ENCODE measurements at places on chromosomes 6 and 20.

- DNase-seq: no peak
Measured at GRCh38 chr20:58710481-58711265, 18.1 kb downstream of the NPEPL1 start.

GRCh38 chr6:106069478-106069877 is 16.7 kb upstream of the PRDM1 start:
- no peak for DNase-seq

DNA sequence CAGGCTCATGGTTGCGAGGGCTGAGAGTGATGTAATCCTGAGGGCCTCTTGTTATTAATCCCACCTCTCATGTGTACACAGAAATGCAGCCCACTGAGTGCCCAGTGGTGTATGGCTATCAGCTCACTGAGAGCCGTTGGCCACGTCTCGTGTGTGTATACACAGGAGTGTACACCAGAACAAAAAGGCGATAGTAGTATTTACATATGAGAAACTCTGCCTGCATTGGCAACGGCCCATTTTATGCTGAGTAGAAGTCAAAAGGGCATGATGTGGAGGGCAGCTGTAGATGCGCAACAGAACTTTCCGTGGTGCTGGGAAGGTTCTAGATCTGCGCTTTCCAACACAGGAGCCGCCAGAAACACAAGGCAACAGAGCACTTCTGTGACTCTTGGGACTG is 28.9 kb upstream of the CDH4 start:
- DNase-seq: no peak

DNA sequence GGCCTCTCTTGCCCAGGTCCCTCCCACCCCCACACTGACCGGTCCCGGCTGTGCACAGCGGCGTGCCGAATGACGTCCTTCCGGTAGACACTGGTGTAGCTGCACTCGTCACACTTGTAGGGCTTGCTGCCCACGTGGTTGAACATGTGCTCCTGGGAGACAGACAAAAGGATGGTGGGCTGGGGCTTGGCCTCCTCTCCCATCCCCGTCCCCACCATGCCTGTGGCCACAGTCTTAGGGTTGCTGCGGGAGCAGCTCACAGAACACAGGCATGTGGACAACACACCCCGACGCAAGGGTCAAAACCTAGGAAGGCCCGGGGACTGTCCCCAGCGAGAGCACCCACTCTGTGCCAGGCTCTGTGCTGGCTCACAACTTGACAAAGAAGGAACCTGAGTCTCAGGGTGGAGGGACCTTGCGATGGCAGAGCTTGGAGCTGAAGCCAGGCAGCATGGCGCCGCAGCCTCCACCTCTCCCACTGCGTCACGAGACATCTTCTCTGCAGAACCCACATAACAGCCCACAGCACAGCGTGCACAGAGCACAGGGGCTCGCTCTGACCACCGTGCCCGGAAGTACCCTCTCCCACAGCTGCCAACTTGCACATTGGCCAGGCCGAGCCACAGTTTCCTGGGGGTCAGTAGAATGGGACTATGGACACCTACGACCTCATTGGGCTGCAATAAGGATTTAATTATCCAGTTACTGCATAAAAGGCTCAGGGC is 9.8 kb downstream of the ZNF335 start:
- DNase-seq: no peak

- DNase-seq: no peak
Measured at GRCh38 chr6:46367354-46368168, 123.7 kb downstream of the RCAN2 start.

- no peak for DNase-seq
Measured at GRCh38 chr6:15452182-15452941, 206.5 kb downstream of the JARID2 start.

GRCh38 chr20:17635332-17636244 is 46.5 kb downstream of the RRBP1 start:
- DNase-seq: no peak

DNA sequence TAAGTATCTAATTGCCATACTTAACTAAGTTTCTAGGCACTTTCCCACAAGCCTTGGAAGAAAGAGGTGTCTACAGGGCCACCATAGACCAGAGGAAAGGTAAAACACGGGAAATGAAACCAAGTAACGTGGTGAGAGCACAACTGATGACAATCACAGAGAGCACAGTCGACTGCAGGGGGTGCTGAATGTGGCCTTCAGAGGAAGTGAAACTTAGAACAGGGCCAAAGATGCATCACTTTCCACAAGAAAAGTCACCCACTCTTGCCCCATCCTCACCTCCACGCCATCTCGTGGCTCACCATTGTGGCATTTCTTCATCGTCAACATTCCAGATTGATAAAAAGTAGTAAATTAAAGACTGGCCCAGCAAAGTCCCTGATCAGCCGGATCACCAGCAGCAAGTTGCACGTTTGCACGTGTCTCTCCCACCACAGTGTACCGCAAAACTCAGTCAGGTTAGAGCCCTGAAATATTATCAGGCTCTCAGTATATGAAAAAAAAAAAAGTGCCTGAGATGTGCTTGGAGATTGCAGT is 31.4 kb downstream of the HIVEP2 start:
- DNase-seq: peak; percentile 67

GRCh38 chr6:22411376-22412105 is 114.7 kb upstream of the PRL start:
- no peak for DNase-seq

GRCh38 chr6:41163419-41163717 is 452 bp upstream of the TREM2 start:
- DNase-seq: no peak

DNA sequence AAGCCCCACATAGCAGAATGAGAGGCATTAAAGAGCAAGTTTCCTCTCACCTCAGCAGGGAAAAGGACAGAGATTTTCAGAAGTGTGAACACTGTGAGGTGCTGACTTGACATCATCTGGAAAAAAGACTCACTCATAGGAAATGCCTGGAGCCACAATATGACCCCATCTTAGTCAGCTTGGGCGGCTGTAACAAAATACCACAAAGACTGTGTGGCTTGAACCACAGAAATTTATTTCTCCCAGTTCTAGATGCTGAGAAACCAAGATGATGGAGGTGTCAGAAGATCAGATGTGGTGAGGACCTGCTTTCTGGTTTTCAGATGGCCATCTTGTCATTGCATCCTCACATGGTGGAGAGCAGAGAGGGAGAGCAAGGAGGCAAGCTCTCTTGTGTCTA is 253.1 kb downstream of the ADGB start:
- DNase-seq: no peak

DNA sequence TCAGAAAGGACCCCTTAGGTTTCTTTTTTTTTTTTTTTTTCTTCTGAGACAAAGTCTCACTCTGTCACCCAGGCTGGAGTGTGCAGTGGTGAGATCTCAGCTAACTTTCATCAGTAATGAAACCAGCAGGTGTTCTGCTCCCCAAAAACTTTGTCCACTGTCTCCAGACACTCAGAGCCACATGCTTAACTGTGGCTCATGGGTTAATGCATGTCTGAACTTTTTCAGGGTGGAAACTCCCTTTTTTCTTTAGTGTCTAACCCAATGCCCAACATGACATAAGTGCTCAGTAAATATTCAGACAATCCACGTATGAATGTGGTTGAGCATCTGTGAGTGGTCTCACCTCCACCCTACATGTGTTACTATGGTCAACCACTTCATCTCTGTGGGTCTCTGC is 45.4 kb downstream of the MYB start:
- no peak for DNase-seq

GRCh38 chr20:60634491-60635172 is 617.4 kb upstream of the CDH4 start:
- no peak for DNase-seq

GRCh38 chr20:53059848-53060247 is 87.7 kb downstream of the TSHZ2 start:
- no peak for DNase-seq

DNA sequence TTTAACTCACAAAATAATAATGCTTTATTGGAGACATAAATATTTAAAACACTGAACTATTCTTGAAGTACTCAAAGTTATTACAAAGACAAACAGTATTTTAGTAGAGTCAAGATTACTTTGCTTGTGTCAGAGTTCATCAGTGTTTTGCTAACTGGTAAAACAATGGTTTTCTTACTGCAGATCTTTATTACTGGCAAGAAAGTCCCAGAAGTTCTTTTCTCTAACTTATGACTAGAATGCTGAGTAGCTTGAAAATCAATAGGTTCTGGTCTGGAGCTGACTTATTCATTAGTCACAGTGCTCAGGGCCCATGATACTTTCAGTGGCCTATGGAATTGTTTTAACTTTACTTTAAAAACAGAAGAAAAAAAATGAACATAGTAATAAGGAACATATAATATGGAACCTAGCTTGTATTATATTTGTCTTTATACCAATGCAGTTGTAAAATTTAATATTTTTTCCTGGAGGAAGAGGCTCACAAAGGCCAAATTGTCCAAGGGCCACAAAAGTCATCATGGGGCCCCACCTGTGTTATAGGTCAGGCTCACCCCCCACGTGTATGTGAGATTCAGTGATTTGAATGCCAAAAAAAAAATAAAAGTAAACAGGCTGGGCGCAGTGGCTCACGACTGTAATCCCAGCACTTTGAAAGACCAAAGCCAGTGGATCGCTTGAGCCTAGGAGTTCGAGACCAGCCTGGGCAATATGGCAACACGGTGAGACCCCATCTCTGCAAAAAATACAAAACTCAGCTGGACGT is 53.3 kb downstream of the PLEKHG1 start:
- DNase-seq: no peak

GRCh38 chr6:75893776-75894152 is 144.7 kb downstream of the MYO6 start:
- no peak for DNase-seq

DNA sequence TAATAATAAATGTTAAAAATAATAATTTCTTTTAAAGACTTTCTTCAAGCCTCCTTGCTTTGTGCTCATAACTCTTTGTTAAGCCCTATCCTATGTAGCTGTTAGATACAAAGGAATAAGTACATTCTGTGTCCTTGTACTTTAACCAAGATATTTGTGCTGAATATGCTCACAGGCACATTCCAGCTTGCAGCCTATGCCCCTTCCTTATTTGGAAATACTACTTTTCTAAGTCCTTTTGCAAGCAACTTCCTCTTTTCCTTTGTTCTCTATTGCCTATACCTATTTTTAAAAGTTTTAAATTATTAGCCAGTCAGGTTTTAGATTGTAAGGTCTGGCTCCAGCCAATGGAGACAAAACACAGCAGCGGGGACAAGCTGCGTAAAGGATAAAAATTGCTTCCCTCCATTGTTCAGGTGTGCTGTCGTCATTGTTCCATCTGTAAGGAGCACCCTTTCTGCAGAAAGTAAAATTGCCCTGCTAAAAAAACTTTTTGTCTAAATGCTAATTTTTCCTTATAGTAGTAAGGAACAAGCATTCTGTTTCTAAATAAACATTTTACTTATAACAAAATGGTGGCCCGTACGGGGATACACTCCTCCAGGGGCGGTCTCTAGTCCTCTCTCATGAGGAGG is 80.2 kb downstream of the SYTL3 start:
- no peak for DNase-seq

DNA sequence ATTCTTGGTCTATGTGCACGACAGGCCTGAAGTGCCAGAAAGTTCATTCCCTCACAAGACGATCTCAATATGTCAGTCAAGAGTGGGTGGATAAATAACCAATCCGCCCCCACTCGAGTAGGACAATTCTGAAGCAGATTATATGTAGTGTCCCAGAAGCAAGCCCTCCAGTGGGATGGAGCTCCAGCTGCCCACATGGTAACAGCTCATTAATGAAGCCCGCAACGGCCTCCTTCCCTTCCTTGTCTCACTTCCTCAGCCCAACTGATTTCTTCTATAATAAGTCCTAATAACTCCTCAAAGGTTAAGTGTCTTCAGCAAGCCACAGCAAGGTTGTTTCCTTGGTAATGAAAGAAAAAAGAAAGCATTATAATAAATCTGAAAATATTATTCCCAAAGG is 82.1 kb upstream of the F13A1 start:
- no peak for DNase-seq

DNA sequence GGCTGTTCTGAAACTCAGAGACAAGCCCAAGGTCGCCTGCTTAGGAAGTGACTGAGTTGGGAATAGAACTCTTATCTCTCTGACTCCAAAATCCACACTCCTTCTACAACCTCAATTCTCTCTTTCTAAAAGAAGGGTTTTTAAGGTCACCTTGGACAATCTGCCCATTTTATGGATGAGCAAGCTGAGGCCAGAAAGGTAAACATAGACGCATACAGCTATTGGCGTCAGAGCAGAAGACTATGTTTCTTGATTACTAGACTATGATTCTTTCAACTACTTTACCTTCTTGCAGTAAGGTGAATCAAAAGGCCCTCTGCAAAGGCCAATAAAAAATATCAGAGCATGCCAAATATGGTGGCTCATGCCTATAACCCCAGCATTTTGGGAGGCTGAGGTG is 276.6 kb downstream of the CLIC5 start:
- no peak for DNase-seq

DNA sequence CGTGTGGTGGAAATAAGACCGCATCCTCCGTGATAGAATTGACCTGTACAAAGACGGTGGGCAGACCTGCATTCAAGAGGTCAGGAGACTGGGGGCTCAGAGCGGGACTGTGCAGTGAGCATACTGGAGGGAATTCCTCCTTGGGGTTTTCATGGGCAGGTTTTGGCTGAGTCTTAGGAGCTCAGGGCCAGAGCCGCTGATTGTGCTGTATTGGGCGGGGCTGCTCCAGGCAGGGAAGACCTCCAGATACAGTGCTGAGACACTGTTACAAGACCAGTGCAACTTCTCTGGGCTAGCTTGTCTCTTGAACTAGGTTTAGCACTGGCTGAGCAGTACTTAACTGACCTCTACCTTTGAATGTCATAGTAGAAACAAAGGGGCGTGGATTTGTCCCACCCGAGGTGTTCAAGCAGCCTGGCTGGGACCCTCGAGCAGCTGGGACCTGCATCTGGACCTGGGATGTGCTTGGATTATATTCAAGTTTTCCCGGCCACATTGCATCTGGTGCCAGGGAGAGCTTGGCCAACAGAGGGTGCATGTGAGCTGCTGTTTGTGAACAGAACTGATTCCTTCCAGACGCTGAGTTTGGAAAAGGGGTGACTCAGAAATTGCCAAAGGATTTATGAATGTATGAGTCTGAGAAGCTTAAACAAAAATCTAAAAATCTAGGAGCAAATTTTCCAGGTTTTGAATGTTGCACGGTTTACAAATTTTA is 33.4 kb upstream of the SLC22A1 start:
- no peak for DNase-seq

- no peak for DNase-seq
Measured at GRCh38 chr20:50330504-50331313, 140.1 kb downstream of the CEBPB start.

GRCh38 chr6:111939902-111940301 is 66.7 kb upstream of the FYN start:
- DNase-seq: no peak

DNA sequence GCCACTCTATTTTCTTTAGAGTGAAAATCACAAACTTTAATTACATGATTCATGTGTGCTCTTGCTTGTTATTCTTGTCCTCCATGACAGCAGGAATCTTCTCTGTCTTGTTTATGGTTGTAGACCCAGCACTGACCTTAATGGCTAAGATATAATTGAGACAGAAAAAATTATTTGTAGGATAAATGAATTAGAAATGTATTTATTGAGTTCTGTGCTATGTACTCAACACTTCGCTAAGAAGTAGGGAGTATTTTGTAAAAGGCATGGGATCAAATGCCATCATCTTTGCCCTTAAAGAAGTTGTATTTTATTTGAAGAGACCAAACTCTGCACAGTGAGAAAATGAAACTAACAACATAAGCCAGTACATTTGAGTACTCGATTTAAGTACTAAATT is 71.2 kb downstream of the CBLN4 start:
- DNase-seq: no peak
